Activated T-helper 17 cell treated with anti-CD3 and anti-CD28 coated beads, Interleukin-2, amount 50 U/mL, for 72 hours (primary cell): ENCODE measurements at places on chromosomes 5 and 9.
A peak's percentile ranks its signal among the peaks of the same experiment; 100 is the strongest.

DNA sequence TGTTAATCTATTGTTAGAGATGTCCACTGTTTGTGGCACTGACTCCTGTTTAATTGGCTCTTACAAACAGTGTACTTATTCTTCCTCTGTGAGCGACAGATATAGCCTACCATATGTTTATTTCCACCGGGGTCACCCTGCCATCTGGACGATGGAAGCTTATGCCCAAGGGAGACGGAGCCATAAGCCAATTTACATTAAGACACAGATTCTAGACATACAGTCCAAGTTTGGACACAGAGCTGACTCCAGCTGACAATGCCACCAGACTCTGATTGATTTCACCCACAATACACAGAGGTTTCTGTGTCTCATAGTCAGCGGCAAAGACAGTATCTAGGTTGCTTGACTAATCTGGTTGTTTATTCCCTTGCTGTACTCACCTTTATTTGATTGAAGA is 198.9 kb downstream of the ENC1 start:
- ATAC-seq = no peak

- no peak for ATAC-seq
These were observed 38.5 kb upstream of the FRRS1L start for GRCh38 chr9:109205526-109205925.

- peak; percentile 37 for ATAC-seq
These were observed 15.9 kb downstream of the DMAC1 start for GRCh38 chr9:7783635-7784063.

DNA sequence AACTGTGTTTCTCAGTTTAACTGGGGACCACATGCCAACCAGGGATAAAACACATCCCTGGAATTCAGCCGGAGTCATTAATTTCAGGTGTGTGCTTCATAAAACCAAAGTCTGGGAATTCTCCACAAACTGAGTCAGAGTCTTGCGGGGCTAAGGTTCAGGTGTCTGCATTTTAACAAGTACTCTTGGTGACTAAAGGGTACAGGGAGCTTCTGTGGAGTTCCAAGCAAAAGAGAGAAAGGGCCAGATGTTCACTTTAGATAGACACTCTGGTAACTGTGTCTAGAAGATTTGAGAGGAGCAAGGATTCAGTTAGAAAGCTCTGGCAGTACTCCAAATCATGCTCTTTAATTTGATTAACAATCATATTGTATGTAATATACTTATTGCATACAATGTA is 4.0 kb downstream of the NADK2 start:
- no peak for ATAC-seq

GRCh38 chr5:38497946-38498345 is 58.5 kb downstream of the LIFR start:
- ATAC-seq = no peak

DNA sequence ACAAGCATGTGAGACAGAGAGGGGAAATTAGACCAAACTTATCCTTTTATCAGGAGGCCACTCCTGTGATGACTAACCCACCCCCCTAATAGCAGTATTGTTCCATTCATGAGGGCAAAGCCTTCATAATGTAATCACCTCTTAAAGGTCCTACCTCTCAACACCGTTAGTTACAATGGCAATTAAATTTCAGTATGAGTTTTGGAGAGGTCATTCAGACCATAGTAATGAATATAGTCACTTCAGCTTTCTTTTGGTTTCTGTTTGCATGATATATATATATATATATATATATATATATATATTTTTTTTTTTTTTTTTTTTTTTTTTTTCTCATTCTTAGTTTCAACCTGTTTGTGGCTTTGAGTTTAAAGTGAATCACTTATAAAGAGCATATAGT is 10.5 kb downstream of the ADGRV1 start:
- ATAC-seq = no peak

DNA sequence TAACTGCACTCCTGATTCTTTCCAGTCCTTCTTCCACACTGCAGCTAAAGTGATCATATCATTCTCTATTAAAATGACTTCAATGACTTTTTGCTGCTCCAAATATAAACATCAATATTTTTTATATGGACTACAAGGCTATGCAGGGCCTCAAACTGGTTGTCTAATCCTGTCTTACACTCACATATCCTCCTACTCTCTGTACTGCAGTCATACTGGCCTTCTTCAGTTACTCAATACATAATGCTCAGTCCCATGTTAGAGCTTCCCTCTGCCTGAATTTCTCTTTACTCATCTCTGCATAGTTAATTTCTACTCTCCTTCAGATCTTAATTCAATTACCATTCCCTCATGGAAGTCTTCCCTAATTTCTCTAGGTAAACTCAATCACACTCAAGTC is 3.4 kb downstream of the MEIKIN start:
- no peak for ATAC-seq

DNA sequence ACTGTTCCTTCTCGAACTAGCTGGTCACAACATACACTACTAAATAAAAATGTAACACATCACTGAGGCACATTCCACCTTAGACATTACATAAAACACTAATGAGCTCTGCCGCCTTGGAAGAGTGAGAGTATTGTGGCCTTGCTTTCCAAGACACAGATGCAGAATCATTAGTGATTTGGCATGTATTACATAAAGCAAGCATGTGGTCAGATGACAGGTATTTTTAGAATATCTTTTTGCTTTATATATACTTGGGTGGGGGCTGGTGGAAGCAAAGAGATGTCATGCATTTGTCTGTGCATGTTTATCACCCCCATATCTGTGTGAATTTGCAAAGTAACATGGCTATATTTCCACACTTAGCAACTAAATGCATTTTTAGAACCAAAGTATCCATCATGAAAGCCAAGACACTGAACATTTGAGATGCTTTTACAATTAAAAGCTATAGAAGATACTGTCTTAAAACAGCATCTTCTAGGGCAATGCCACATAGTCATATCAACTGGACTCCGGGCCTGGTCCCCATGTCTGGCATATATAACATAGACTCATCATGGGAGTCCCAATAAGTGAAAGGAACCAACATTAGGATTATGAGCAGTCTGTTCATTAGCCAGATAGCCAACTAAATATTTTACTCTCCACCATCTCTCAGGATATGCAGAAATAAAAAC is 213.5 kb downstream of the MEF2C start:
- ATAC-seq = no peak

DNA sequence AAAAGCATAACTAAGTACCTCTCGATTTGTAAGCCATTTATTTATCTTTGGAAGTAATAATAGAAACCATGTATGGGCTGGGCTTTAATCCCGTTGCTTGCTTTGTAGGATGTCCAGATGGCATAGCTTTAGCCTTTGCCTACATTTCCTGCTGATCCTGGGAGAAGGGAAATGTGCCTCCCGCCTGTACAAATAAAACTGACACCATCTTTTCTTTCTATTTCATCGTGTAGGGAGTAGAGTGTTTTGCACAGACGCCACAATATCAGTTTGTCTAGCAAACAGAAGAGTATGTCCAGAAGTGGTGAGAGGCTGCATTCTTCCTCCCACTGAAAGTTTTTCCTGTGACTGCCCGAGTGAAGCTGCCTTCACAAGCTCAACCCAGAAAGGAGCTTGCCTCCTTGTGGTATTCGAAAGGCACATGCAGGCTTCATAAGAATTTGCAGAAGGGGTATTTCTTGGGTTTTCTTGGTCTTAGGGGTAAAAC is 24.7 kb upstream of the TJP2 start:
- no peak for ATAC-seq

- no peak for ATAC-seq
These were observed 78.3 kb upstream of the LIFR start for GRCh38 chr5:38634568-38635369.

DNA sequence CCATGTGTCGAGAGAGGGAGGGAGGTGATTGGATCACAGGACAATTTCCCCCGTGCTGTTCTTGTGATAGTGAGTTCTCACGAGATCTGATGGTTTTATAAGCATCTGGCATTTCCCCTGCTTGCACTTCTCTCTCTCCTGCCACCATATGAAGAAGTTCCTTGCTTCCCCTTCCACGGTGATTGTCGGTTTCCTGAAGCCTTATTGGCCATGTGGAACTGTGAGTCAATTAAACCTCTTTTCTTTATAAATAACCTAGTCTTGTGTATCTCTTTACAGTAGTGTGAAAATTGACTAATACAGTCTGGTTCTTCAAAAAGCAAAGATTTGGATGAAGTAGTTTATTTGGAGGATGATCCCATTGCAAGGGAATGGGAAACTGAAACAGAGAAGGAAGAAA is 11.3 kb upstream of the MIER3 start:
- no peak for ATAC-seq

DNA sequence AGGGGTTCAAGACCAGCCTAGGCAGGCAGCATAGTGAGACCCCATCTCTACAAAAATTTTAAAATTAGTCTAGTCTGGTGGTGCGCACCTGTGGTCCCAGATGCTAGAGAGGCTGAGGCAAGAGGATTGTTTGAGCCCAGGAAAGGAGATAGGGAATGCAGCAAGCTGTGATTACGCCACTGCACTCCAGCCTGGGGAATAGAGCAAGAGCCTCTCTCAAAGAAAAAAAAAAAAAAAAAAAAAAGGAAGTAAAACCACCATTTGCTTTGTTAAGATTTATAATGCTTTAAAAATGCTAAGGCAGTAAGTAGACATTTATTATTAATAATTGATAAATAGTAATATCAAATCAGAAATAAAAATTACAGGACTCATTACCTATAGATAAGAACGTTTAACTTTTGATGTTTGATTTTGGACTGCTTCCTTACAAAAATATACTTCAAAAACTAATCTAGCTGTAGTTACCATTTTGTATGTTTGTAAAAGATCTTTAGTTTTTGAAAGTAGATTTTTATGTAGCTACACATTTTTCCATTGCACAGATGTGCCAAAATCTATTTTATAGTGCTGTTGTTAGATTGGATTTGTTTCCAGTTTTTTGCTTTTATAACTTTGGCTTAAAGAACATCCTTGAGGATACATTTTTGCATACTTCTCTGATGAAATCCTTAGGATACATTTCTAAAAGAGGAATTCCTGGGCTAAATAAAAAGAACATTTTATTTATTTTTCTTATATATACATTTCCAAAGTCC is 86.4 kb downstream of the INIP start:
- ATAC-seq = no peak

- no peak for ATAC-seq
These were observed 148.7 kb downstream of the LURAP1L start for GRCh38 chr9:12923468-12924009.

- ATAC-seq = no peak
These were observed 86.0 kb downstream of the TRPC7 start for GRCh38 chr5:136279314-136279713.

DNA sequence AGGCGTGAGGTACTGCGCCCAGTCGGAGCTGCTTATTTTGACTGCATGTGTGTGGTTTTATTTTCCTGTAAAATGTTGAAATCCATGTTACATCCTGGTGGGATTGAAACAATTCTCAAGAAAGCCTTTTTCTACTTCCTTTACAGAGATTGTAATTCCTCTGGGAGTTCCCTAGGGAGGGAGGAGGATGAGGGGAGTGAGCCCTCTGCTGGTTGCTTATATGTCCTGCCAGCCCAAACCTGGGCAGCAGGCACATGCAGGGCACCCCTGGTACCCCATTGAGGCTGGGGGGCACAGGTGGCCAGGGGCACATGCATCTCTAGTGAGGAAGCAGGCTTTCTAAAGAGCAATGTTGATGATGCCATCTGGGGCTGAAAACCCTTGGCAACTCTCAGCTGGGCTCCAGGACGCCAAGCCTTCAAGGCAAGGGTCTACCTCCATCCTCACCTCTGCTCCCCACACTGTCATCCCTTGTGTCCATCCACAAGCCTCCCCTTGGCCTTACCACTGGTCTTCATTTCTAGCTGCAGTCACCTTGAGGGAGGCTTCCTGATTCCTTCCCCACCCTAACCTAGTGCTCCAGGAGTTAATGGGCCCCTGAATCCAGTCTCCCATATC is 84.7 kb upstream of the TNFSF8 start:
- ATAC-seq = no peak

DNA sequence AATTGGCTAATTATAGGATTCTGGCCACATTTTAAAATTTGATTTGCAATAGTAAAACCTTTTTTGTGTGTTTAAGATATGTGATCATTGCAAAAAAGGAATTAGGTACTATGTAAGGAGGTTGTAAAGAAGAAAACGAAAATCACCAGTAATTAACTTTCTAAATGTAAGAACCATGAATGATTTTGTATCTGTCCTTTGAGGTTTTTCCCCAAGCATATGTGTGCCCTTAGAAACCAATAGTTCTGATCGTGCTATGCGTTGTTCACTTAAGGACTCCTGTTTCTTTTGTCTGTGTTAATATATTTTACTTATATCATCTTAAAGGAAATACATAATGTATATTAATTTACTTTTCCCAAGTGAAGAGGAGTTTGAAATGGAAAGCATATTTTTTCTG is 410.2 kb downstream of the PSAT1 start:
- ATAC-seq = no peak

GRCh38 chr5:66255714-66256113 is 111.6 kb downstream of the SREK1 start:
- no peak for ATAC-seq

DNA sequence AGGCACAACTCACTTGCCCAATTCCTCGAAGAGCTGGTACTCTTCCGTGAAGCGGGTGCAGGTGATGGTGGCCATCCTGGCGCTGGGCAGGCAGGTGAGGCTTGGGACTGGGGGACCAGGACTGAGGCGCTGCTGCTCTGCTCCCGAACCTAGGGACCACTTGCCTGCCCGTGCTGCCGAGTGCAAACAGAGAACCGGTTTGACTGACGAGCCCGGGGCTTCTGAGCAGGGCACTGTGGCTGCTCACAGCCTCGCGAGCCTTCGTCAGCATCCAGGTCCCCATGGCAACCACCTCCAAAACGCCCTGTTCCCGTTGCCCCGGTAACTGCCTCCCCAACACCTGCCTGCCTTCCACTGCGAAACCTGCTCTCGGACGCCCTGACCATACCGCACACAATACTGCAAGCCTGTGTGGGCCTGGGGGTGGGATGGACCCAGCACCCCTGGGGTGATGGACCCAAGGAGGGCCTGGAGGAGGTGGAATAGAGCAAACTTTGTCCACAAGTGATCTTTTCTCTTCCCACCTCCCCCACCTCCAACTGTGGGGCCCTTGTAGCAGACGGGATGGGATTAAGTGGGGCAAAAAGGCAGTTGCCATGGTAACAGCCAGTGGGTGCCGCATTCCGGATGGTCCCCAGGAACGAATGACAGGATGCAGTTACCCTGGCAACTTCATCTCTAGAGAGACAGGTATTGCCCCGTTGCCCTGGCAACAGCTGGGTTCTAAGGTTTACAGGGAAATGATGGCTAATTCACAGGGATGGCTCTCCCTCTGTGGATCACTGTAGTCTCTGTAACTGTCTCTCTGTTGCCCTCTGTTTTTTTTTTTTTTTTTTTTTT is at the start of gene CAMK2A:
Gene CAMK2A, minus strand, starts transcription at position 223 of the 840 bp plus-strand sequence. Its CDS starts 148 bp downstream, at position 75.
- no peak for ATAC-seq

- ATAC-seq = peak; percentile 46
These were observed 186.7 kb downstream of the PDZD2 start for GRCh38 chr5:31825518-31826068.

DNA sequence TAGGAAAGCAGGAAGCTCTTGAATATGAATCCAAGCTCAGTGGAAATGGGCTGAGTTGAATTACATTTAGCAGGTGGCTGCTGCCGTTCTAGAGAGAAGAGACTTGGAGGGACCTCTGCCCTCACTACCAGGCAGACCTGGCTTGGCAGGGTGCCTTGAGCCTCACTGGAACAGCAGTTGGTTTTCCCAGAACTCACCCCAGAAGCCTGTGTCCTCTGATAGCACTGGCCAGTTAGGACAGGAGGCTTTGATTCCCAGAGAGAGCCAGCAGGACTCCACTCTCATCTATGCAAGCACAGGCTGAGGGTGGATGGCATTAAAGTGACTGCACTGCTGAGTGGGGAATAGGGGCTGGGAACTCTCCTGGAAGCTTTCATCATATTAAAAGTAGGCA is 54.8 kb downstream of the PWWP2A start:
- ATAC-seq = no peak

- peak; percentile 87 for ATAC-seq
These were observed 14.8 kb upstream of the NR3C1 start for GRCh38 chr5:143418140-143418866.

GRCh38 chr5:7078901-7079300 is 317.0 kb upstream of the ADCY2 start:
- no peak for ATAC-seq
